ENCODE measurements at places on chromosomes 3 and 15.
A peak's percentile ranks its signal among the peaks of the same experiment; 100 is the strongest.

GRCh38 chr15:68417897-68418296 lies 14.1 kb downstream of the ITGA11 start:
- no peak for DNase-seq

GRCh38 chr3:113173102-113173501 lies 38.3 kb upstream of the BOC start:
- DNase-seq = no peak

GRCh38 chr15:98786717-98787116 lies 138.4 kb downstream of the IGF1R start:
- DNase-seq = no peak

- DNase-seq = peak; percentile 81
Observed at GRCh38 chr15:97745481-97746071, 214.9 kb upstream of the ARRDC4 start.

- peak; percentile 64 for DNase-seq
Observed at GRCh38 chr15:84979651-84980050, 2.0 kb upstream of the PDE8A start.

DNA sequence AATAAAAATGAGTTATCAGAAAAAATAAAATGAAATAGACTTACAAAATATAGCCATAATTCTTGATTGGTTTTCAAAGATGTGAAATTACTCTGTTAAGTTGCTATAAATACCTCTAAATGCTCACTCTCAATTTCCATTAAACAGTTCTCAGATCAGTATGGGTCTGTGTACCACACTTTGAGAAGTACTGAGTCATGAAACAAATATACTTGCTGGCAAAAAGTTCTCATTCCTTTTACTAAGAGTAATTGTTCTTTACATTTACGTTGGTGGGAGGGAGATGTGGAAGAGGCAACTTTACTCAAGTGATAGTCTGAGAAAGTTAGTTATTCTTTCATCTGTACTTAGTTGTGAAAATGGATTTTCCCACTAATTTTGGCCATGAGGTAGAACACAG lies 96.3 kb downstream of the ZNF385D start:
- DNase-seq = no peak

GRCh38 chr15:67307889-67308597 lies 53.5 kb downstream of the IQCH start:
- DNase-seq = no peak

- DNase-seq = no peak
Observed at GRCh38 chr3:126087552-126088175, 3.7 kb upstream of the SLC41A3 start.

DNA sequence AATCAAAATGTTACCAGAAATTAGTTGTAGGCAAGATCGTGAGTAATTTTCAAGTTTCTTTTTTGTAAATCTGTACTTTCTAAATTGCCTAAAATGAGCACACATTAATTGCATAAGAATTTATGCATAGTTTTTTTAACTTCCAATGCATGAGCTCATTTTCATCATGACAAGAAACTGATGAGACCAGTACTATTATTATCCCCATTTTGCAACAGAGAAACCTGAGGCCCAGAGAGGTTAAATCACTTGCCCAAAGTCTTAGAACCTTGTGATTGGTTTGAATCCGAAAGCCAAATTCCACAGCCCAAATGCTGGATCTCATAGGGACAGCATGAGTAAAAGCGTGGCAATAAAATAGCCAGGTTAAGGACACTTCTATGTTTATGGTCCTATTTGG lies 274.7 kb downstream of the ERC2 start:
- DNase-seq = no peak

- DNase-seq = peak; percentile 34
Observed at GRCh38 chr15:33066584-33066983, 127.9 kb downstream of the FMN1 start.

- peak; percentile 84 for DNase-seq
Observed at GRCh38 chr15:44584162-44584749, 47.3 kb downstream of the EIF3J start.

- DNase-seq = peak; percentile 68
Observed at GRCh38 chr15:85168642-85169173, 187.1 kb downstream of the PDE8A start.

GRCh38 chr3:40109641-40110490 lies 199.6 kb upstream of the EIF1B start:
- DNase-seq = no peak

- peak; percentile 61 for DNase-seq
Observed at GRCh38 chr3:181176601-181177000, 187.1 kb upstream of the DNAJC19 start.

GRCh38 chr15:43517354-43518196 lies at the start of gene MAP1A:
MAP1A (plus strand) TSS chr15:43517608; CDS start chr15:43521474, 3,866 bp downstream.
- no peak for DNase-seq

- DNase-seq = no peak
Observed at GRCh38 chr3:186922224-186922623, 8.1 kb upstream of the ST6GAL1 start.

- no peak for DNase-seq
Observed at GRCh38 chr15:48273049-48273448, 58.2 kb upstream of the DUT start.

DNA sequence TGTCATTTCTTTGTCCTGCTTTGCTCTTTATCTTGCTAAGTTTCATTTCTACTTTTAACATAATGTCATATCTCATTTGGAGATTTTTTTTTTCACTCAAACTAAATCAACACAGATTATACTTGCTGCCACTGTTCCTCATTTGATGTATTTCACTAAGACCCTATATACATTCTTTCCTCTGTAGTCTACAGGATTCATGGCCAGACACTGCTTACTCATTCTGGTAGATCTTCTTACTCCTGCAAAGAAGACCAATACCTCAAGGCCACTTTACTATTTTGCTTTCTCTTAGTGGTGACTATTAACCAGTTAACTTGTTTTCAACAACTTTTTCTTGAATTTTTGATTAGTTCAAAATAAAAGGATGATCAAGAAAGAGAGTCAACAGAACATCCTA lies 26.6 kb downstream of the SLC24A5 start:
- no peak for DNase-seq

DNA sequence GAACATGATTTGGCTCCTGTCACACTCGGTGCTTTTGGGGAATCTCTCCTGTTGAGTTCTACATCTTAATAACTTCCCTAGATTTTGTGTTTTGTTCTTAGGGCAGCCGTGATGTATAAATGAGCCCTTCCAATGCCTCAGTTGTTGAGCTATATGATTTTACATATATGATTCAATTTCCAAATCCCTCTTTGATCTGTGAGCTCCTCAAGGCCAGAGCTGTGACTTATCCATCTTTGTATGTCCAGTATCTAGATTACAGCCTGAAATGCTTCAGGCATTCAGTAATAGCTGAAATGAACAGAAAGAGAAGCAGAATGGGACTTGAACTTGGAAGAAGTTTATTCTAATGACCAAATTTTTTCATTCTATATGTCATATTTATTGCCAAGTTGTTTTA lies 26.6 kb downstream of the CGGBP1 start:
- DNase-seq = peak; percentile 56

DNA sequence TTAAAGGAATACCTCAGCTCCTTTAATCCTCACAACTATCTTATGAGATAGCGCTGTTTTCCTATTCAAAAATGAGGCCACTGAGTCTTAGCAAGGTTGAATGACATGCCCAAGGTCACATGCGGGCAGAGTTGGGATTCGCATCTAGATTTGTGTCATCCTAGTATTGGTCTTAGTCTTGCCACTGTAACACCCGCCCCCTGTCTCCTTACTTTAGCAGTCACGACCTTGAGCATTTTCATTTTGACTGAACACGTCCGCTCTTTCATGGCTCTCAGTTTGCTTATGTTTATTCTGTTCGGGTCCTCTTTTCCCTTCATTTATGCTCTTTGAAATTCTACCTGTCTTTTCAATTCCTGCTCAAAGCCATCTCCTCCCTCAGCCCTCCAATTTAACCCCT lies 112.5 kb upstream of the CADPS start:
- no peak for DNase-seq

GRCh38 chr3:151439652-151440125 lies 21.2 kb downstream of the IGSF10 start:
- DNase-seq = peak; percentile 70

DNA sequence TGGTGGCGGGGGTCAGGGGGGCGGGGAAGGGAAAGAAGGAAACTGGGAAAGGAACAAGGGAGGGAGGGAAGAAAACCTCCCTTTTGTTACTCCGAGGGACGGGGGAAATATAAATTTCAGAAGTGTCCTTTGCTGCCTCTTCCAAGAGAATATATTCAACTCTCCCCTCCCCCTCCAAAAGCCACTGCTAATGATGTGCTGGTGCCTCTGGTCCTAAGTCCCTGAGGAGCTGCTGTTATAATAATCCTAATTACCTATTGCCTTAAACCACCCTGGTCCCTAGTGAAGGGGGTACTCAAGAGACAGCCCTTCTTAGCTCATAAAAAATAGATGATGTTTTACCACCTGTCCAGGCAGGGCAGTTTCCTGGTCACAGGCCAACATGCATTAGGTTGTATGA lies 118.3 kb upstream of the TRIM42 start:
- no peak for DNase-seq
